ENCODE measurements at places on chromosomes 2 and 18.

GRCh38 chr2:122652670-122653069 lies 897.2 kb downstream of the TSN start:
- peak; percentile 70 for DNase-seq

DNA sequence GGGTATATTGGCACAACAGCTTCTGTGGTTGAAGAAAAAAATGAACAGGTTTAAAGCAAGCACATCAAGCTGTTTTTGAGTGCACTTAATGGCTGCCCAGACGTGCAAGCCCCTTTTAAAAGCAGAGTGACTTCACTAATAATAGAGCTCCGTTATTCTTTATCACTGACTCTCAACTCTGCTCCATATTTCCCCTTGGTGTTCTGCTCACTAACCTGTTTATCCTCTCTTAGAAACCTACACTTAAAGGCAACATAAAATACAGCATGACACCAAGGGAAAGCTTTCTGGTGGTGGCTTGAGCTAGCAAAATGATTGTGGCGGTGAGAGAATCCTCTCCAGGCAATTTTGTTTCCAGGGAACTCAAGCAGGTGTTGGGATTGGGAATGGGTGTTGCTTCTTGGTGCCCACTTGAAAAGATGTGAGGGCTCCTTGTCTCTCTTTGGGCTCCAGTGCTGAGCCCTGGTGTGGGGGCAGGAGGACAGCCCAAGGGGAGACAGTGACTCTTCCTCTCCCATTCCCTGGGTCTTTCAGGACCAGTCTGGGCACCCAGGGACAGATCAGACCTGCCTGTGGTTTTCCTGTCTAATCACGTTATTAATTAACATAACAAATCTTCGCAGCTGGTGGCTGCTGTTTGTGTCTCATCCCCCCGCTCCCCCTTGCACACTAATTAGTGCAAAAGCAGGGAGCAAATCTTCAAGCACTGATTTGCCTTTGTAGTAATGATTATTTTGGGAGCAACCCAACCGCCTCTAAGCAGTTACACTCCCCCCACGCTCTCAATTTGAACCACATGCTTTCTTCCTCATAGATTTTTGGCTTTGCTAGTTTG lies 289.4 kb upstream of the CXCR4 start:
- DNase-seq: no peak

- no peak for DNase-seq
Observed at GRCh38 chr18:7626175-7626921, 59.2 kb downstream of the PTPRM start.

- peak; percentile 25 for DNase-seq
Observed at GRCh38 chr2:197538412-197538811, 22.5 kb downstream of the MOB4 start.

DNA sequence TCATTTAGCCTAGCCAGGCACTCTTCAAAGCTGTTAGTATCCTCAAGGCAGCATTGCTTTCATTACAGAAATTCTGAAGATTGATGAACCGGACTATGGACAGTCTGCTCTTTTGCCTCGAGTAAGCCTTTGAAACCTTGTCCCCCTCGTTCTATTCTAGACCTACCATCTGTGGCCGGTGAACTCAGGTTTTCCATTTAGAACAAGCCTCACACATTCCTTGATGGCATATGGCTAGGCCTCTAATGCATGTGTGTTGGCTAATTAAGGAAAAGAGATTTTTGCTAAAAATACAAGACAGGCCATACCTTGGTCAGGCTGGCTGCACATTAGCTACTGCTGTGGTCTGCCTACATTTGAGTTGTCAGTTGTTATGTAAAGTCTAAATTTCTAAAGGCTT lies 111.8 kb downstream of the CERS6 start:
- DNase-seq: no peak

- DNase-seq: no peak
Observed at GRCh38 chr18:5389356-5389755, 93.8 kb upstream of the ZBTB14 start.

- no peak for DNase-seq
Observed at GRCh38 chr2:240933048-240933965, 27.2 kb downstream of the CROCC2 start.

- no peak for DNase-seq
Observed at GRCh38 chr2:120862201-120863060, 126.8 kb downstream of the GLI2 start.

DNA sequence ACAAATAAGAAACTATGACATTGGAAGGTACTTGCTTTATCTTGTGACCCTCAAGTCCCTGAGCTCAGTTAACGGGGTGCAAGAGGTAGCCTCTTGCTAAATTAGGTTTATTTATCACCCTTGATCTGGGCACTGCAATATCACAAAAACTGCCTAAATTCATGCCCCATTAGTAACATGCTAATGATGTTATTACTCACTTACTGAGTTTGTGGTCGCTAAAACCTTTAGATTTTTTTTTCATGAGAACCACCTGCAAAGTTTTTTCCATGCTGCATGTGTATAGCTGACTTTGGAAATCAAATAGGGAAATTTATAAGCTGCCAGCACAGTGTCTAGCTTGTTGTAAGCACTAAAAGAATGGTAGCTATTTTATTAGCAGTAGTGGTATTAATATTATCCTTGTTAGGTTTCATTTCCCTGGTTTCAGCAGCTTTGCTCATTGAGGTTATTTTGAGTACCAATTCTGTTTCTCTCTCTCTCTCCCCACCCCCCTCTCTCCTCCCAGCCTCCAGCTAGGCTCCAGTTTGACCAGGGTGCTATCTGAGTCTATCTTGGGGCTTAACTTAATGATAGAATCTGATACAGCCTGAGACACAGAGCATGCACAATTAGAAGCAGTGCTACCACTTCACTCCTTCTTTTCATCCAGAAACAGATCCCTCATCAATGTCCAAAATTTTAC lies 88.7 kb upstream of the ATP8B1 start:
- no peak for DNase-seq

- no peak for DNase-seq
Observed at GRCh38 chr2:17540813-17541530, 476 bp downstream of the VSNL1 start.

DNA sequence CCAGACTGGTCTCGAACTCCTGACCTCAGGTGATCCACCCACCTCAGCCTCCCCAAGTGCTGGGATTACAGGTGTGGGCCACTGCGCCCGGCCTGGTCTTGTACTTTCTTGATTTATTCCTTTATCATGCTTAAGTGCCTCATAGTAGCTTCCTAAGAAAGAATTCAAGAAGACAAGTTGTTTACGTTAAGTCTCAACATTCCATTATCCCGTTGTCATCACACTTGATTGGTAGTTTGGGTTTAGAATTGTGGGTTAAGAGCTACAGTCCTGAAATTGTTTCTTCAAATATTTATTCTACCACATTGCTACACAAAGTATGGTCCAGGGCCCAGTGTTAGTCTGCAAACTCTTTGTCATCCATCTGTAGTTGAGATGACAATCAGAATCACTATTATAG lies 194.0 kb downstream of the VWC2L start:
- no peak for DNase-seq

GRCh38 chr2:169348321-169349024 lies 13.9 kb downstream of the LRP2 start:
- DNase-seq: no peak

- DNase-seq: no peak
Observed at GRCh38 chr2:180927030-180927686, 53.2 kb upstream of the UBE2E3 start.

DNA sequence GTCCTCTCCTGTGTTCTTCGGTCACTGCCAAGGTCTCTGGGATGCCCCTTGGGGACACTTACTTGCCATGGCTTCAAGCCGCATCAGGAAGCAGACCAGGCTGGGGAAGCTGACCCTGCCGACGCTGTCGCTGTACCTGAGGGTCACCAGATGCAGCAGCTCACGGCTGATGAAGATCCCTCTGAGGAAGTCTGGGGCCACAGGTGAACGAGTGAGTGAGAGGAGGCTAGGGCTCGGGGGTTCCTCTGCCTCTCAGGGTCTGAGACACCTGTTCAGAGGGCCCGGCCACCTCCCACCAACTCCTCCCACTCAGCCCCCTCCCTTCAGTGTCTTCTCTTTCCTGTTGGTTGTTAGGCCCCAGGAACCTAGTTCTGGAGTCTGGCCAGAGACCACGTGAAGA lies 74.9 kb downstream of the CAPN13 start:
- no peak for DNase-seq

DNA sequence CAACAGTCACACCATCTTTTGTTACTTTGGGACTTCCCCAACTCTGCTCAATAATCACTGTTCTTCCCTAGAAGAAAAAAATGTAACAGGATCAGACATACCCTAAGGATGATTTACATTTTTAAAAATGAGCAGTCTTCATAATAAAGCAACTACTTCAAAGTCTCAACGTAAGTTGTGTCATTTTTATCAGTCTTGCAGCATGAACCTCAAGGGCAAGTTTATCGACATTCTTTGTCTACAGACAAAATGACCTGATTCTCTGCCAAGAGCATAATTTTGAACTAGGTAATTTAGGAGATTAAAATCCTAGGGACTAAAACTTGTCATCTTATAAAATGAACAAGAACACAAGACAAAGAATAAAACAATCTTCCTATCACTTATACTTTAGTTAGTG lies 2.3 kb downstream of the HSPD1 start:
- DNase-seq: no peak

DNA sequence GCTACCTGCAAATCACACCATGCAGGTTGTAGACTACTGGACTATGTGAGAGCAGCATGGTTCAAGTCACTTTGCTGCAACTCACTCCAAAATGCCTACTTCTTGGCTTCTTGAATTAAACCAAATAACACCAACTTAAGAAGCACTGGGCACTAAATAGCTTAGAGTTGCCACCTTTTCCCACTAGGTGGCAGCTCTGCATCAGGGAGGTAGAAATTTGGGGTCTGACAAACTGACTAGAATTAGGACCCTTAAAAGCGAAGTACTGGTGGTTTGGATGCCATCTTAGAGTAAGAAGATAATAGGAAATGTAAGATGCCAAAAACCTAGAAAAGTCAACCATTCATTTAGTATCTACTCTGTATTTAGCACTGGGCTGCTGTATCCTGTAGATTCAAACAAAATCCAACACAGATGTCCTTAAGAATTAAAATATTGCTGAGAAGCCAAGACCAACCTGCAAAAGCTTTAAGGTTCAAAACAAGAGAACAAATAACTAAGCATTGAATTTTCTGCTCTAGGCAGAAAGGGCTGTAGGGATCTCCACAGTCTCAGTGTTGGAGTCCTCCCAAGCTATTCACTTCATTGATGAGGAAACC lies 65.5 kb downstream of the CCBE1 start:
- DNase-seq: no peak

DNA sequence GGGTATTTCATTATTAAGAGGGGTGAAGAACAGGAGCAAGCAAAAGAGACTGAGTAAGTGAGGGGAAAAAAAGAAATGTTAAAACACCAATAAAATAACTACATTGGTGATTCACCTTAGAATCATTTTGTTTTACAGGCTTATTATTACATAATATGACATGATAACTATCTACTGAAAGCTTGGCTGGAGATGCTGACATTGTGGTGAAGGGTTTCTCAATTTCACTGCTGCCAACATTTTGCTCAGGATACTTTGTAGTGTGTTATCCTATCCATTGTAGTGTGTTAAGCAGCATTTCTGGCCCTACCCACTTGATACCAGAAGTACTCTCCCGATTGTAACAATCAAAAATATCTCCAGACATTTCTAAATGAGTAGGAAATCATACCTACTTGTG lies 1564.6 kb upstream of the NXPH2 start:
- DNase-seq: no peak

DNA sequence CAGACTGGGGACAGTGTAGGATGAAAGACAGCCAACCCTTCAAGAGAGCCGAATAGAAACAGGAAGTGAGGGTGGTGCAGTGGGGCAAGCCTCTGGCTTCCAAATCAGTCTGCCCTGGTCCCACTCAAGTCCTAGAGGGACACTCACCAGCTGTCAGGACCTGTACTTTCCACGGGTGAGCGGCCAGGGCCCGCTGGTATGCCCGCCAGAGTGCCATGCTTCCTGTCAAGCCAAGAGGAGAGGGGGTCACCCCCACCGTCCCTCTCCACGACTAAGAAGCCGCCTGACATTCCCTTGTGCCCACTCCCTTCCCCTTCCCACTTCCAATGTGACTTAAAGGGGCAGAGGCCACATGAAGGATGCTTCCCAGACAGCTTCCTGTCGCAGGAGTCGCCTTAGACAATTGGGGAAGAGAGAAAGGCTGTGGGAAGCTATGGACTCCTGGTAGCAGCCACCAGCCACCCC lies 564 bp downstream of the MPV17 start:
- peak; percentile 40 for DNase-seq

DNA sequence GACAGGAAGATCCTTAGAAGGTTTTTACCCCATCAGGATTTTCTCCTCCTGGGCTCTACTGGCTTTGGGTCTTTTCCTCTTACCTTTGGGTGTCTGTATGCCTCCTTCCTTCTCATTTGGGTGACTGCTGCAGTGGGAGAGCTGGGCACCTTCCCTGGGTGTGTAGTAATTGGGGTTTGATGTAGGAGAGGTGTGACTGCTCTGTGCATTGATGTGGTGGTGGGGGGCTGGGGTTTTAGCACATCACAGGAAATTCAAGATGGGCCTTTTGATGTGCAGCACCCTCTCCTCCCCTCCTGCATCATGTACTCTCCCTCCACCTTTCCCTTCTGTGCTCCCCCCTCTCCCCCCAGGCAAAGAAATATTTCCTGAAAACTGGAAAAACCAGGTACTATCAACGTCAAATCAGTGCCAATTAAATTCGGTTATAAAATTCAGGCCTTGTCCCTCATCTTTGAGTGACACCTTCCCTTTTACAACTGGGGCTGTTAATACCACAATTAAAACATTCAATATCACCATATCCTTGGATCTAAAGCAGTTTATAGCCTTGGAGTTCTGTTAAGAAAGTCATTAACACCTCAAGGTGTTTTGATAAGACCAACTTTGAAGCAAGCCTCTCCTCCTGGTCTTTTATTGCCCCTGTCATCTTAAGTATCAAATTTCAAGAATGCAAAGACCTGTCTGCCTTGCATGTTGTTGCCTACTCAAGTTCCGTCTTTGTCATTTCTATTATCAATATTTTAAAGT lies 23.3 kb downstream of the EDAR start:
- no peak for DNase-seq

DNA sequence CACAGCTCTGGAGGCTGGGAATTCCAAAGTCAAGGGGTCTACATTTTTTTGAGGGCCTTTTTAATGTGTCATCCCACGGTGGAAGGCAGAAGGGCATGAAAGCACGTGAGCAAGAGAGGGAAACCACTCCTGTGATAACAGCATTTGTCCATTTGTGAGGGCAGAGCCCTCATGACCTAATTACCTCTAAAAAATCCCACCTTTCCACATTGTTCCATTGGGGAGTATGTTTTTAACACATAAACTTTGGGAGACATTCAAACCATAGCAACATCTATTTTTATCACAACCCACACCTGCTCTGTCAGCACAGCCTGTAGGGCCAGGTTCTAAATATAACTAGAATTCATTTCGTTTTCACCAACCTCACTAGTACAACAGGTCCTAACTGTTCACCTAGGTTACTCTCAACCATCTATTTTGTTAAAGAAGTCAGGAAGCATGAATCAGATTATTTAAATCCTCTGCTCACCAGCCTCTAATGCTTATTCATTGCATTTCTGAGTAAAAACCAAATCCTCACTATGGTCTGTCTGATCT lies 92.2 kb upstream of the DPP10 start:
- DNase-seq: no peak

DNA sequence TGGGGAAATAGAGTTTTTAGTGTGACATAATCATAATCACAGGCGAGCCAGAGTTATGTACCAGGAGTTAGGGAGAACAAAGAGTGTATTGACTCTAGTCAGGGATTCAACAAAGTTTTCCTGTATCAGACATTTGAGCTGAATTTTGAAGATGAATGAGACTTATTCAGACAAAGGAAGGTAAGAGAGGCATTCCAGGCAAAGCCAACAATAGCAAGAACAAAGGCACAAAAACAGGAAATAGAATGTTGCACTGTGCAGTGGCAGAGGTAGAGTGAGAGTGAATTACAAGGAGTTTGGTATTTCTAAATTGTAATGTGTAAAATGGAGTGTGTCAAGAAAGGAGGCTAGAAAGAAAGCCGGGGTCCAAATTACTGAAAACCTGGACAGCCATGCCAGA lies 156.2 kb downstream of the CCDC148 start:
- DNase-seq: no peak
